ENCODE measurements at places on chromosomes 11 and 22.

- peak; percentile 37 for DNase-seq
These were observed 851 bp downstream of the PTDSS2 start for GRCh38 chr11:450809-451451.

- DNase-seq: no peak
These were observed 27.9 kb downstream of the PRMT3 start for GRCh38 chr11:20415432-20415831.

DNA sequence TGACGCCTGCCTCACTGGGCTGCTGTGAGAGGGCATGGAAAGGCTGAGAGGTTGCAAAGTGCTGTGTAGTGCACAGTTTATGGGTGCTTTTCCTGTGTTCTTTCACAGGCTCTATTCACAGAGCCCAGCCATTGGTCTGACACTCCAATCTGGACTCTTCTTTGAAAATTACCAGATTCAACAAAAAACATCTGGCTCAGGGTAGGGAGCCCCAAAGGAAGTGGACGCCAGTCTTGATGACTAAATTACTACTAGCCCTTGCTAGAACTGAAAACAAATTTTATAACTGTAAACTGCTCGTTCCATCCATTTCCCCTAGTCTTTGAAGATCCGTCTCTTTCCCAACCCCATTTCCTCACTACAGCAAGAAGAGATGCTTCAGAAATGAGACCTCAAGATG lies 178.6 kb downstream of the TENM4 start:
- no peak for DNase-seq

DNA sequence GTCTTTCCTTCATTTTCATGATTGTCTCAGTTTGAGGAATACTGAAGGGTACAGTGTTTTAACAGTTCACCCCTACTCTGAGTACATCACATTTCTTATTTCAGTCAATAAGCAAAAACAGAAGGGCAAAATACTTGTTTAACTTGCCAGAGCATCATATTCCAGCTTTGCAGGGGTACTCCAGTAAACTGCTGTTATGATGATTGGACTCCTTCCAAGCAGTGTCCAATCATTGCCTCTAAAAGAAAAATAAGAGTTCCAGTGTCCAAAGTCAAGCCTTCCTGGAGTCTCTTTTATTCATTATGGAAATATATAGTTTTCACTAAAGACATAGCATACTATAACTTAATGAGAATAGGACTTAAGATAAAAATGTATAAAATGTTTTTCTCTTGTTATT lies 105.1 kb downstream of the FANCF start:
- DNase-seq: no peak

- DNase-seq: no peak
These were observed 16.2 kb upstream of the MMP13 start for GRCh38 chr11:102971766-102972165.

DNA sequence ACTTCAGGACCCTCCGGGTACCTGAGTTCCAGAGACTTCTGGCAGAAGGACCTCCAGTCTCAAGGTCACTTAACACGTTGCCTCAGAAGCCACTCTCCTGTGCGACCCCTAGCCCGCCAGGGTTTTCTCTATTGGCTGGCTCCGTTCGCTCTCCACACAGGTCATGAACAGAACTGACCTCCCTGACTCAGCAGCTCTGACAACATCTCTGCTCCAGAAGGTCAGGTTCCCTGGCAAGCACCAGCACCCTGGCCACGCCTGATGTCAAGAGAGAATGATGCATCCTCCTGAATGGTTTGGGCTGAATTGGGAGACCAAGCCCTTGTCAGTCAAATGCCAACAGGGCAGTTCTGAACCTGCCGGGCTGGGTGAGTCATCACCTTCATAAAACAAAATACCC lies 84.3 kb upstream of the TMEM45B start:
- no peak for DNase-seq

- no peak for DNase-seq
These were observed 525 bp downstream of the DGCR2 start for GRCh38 chr22:19121631-19122142.

DNA sequence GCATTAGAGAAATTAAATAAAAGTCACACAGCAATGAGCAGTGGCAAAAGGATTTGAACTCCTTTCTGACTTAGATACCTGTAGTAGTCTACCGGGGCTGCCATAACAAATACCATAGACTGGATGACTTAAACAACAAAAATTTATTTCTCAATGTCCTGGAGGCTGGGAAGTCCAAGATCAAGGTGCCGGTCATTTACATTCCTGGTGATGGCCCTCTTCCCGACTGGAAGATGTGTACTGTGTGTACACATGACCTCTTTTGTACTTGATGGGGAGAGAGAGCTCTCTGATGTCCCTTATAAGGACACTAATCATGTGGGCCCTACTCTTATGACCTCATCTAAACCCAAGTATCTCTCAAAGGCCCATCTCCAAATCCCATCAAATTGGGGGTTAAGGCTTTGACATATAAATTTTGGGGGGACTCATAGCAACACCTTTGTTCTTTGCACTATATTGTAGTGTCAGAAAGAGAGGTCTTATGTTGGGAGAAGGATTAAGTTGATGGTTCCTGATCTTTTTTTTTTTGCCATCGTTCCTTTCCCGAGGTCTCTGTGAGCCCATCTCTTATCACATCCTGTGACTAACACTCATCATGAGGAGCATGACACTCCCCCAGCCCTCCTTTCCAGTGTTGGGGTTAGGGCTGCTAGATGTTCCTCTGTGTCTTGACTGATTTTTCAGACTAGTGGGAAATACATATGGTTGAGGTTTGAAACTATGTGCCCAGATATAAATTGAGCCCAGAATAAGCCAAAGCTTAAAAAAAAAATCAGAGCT lies 104.3 kb downstream of the TRAF6 start:
- no peak for DNase-seq

- DNase-seq: no peak
These were observed 19.0 kb downstream of the POLD3 start for GRCh38 chr11:74611369-74611861.

GRCh38 chr11:126311401-126312291 lies 7.8 kb downstream of the DCPS start:
- DNase-seq: no peak

DNA sequence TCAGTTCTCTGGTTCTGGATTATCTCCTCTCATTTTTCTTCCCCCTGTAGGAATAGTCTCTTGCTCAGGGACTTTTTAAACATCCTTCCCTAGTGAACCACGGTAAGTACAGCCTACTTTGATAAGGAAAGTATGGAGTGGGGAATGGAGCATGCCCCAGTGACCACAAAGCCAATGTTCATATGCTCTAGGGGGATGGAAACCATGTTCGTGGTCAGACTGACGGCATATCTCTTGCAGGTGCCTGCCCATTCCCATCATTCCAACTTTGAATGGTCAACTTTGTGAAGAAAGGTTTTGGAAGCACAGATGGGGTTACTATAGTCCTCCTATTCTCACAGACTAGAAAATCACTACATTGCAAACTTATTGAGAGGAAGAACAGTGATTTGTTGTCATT lies 332.5 kb upstream of the NCAM1 start:
- no peak for DNase-seq

Data from stimulated activated CD8-positive, alpha-beta memory T cell treated with anti-CD3 and anti-CD28 coated beads, Interleukin-7, amount 100 ng/mL, for 24 hours (primary cell).